ENCODE measurements at places on chromosomes 12 and 14. TPM values are rescaled to one million over a fixed set of nuclear protein-coding genes. Genes with fewer than 3 reads are reported as not detected.

Gene KLHL33
- total RNA-seq: 0.05 TPM

Gene PPM1H
- total RNA-seq: 67.0 TPM

DNA sequence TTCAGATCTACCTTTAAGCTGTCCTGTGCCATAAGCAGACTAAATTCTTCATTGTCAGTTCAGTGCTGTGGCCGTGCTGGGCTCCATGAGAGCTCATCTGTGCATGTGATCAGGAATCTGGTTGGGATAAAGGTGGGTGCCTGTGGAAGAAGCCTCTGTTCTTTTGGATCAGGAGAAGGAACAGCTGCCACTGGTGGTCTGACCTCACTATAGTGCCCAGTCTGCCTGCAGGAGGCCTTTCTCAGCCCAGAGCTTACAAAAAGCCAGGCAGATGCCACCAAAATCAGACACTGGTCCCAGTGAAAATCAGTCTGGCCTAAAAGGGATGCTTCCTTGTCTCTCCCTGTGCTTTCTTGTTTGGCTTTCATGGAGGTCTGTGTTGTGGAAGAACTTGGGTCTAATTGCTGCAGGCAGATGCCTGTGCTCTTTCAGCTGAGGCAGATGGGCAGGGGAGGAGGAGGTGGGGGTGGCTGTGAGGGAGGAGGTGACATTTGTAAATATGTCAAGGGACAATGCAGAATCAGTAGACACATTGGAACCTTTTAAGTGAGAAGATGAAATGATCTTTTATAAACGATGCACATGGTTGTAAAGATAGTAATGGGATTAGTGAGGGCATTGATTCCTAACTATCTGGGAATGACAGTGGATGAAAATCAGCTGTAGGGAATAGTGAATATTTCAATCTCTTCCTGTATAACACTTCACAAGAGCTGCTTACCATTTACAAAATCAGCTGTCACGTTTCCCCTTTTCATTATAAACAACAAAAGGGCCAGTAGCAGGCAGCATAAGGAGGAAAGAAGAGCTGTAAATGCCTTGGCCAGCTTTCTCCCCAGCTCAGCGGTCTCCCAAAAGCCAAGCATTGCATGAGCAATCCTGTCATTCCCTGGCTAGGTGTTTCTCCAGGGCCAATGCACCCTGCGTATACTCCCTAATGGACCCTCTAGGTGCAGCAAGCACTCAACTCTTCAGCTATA, 44.6 kb downstream of the CACNA2D4 start:
- H3K4me3 ChIP-seq: no peak overlapping the region
- DNase-seq: peak; percentile 65
- H3K27me3 ChIP-seq: peaks cover 70% of the 10 kb centered on the region
- H3K27ac ChIP-seq: no peak overlapping the region
- H3K4me1 ChIP-seq: no peaks in the 10 kb centered on the region
- no peaks in the 10 kb centered on the region for H3K36me3 ChIP-seq

DNA sequence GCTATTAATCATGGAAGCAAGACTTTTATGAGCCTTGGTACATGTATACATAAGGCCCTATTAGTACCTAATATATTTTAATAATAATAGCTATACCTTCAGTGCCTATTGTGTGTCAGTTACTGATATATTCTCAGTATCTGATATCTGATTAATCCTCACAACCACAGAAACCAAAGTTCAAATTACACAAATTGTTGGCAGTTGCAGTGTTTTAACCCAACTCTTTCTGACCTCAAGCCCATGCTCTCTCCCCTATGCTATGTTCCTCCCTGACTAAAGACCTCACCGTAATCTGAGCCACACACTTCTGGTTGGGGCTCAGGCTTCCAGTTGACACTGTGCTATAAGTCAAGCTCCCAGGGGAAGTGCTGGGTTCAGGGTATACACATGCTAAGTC, 214.4 kb downstream of the SPTSSA start:
- no peak for DNase-seq
- H3K27me3 ChIP-seq: peaks cover 16% of the 10 kb centered on the region
- H3K4me3 ChIP-seq: no peak overlapping the region
- H3K4me1 ChIP-seq: no peaks in the 10 kb centered on the region

- peaks cover 3% of the 10 kb centered on the region for H3K4me1 ChIP-seq
- H3K27ac ChIP-seq: no peak overlapping the region
- DNase-seq: no peak
- no peaks in the 10 kb centered on the region for H3K27me3 ChIP-seq
- no peaks in the 10 kb centered on the region for H3K36me3 ChIP-seq
- no peak overlapping the region for H3K4me3 ChIP-seq
These were observed 863.3 kb downstream of the C12orf50 start for GRCh38 chr12:87165733-87166375.

All from osteocyte (in vitro differentiated cells).